ENCODE measurements at places on chromosomes 7 and 10.

GRCh38 chr7:35482231-35482630 lies 212.7 kb downstream of the HERPUD2 start:
- no peak for DNase-seq

DNA sequence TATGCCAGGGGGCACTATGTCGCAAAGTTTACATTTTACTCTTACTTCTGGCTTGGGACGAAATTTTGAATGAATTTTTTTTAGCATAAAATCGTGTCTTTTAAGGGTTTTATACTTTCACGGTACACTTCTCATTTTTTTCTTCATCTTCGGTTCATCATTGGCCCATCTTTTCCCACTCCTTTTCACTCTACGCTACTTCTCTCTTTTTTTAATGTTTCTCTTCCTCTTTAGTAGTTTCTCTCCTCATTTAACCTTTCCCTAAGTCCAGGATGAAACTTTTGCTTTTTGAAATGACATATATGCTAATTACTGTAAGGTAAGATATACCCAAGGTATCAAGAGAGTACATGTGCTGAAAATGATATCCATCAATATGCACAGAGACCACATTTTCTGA lies 39.5 kb downstream of the C7orf33 start:
- DNase-seq, result no peak

GRCh38 chr10:130354573-130354954 lies 218.4 kb downstream of the GLRX3 start:
- DNase-seq, result no peak

GRCh38 chr7:102426268-102427018 lies 6.9 kb upstream of the ORAI2 start:
- no peak for DNase-seq

DNA sequence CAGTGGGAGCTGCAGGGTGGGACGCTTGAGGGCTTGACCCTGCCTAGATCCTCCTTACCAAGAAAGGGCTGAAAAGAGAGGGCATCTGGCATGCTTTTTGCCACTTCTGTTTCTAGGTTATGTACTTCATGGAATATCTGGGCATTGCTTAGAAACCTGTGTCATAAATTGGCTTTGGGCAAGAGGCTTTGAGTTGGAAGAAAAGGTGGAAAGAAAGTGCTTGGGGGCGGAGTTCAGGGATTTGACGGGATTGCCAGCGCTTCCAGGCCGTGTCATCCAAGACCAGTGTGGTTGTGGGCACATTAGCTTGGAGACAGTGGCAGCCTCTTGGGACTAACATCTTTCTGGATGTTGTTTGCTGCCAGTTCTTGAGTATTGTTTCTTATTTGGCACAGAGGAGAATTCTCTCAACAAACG lies 825 bp downstream of the ZNF862 start:
- DNase-seq, result no peak

DNA sequence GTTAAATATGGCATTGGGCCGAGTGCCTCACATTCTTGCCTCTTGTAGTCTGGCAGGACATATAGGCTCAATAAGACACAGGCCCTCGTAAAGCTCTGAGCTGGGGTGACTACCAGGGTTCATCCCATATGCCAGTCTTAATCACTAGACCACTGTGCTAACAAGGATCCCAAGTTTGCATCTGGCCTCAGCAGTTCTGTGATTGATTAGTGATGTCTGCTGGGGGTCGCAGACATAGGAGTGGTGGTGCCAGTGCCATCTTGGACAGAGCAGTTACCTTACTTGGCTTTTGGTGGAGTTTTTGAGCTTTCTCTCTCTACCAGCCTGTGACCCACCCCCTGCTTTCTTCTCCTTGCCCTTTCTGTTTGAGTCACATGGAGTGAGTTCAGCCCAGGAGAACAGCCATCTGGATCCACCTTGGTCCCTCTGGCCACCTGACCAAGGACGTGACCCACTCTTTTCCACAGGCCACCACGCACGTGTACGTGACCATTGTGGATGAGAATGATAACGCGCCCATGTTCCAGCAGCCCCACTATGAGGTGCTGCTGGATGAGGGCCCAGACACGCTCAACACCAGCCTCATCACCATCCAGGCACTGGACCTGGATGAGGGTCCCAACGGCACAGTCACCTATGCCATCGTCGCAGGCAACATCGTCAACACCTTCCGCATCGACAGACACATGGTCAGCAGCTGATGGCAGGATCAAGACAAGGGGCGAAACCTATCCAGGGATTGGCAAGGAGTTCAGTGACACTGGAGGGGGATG lies 4.1 kb upstream of the VSIR start:
- no peak for DNase-seq

- DNase-seq, result no peak
These were observed 14.1 kb downstream of the CXCL12 start for GRCh38 chr10:44370731-44371248.

GRCh38 chr10:29256019-29256418 lies 32.9 kb upstream of the LYZL1 start:
- no peak for DNase-seq

- DNase-seq, result no peak
These were observed 126.1 kb upstream of the KCNMA1 start for GRCh38 chr10:77763453-77764430.

DNA sequence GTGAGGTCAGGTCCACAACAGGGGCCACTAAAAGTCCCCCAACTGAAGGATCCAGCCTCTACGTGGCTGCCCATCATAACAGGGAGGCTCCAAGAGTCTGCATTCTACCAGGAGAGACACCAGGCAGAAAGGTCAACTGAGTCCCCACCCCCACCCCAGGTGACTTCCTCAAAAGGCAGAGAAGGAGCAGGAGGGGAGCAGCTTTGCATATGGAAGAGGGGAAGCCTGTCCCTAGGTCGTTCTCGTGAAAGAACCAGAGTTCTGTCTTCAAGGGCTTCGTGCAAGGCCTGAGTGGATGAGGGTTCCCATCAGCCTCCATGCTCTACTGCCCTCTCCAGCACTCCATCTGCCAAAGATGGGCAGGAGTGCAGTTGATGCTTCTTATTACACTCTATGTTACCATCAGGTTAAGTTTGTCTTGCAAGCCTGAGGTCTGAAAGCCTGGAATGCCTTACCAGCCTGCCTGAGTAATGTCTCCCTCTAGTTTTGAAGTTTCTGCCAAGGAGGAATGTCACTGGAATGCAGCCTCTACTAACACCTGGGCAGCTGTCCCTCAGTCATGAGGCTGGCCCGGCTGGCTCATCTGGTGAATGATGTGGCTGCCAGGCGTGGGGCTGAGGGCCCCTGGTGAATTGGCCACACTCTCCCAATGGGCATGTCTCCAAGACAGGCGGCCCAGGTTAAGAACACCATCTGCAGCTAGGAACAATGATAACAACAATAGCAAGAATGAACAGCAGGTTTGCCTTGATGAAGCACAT lies 54.3 kb upstream of the SMNDC1 start:
- no peak for DNase-seq

- DNase-seq, result no peak
These were observed 87.8 kb downstream of the TBXAS1 start for GRCh38 chr7:139916717-139917395.

DNA sequence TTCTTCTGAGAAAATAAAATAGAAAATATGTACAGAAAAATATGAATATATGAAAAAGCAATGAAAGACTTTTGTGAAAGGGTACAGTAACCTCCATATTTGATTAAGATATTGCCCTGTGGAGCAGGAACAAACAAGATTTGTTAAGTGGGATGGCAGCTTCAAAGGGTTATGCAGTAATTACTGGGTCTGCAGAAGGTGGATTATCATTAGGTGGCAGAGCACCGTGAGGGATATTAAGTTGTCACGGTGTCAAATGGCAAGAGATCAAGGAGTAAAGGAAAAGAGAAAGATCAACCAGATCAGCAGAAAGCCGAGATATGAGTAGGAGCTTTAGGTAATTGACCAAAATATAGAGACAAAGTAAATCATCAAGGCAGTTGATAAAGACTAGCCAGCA lies 44.1 kb downstream of the DGKB start:
- no peak for DNase-seq

- DNase-seq, result no peak
These were observed 191.0 kb downstream of the TAX1BP1 start for GRCh38 chr7:27930910-27931476.

- no peak for DNase-seq
These were observed 261.3 kb downstream of the TCERG1L start for GRCh38 chr10:131050162-131050766.

DNA sequence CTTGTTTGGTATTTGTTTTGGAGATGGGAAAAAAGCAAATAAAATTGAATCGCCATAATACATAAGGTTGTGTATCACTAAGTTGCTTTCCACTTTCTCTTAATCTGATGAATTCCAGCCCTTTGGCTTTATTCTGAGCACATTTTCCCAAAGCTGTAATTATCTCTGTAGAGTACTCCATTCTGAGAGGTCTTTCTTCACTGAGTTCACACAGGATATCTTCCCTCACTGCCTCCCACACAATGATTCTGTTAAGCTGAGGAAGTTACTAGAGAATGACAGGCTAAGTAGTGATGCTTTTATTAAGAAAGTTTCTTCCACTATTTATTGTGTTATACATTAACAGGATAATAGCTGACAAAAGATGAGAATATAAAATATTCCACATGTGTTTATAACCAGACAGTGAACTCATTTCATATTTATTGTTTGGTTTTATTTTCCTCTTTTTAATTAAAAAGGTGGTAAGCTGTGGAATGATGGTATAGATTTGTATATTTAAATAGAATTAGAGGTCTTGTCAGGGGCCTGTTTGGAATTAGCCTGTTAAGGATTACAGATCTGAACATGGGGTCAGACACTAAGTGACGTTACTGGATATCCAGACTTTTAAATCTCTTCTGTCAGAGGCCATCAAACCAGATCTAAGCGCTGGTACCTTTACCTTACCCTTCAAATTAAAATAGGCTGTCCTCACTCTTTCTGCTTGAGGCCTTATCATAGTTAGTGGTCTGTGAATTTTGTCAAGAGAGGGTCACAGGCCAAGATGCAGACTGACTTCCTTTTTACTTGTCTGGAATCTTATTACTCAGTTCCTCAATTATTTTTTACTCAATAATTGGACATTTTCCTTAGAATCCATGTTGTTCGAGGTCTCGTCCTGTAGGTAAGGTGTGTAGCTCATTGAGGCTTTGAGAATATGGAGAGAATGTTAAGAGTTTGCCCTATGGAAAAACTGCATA lies 8.4 kb downstream of the PLXDC2 start:
- DNase-seq, result no peak

- no peak for DNase-seq
These were observed 14.2 kb downstream of the DUSP5 start for GRCh38 chr10:110511734-110512449.

DNA sequence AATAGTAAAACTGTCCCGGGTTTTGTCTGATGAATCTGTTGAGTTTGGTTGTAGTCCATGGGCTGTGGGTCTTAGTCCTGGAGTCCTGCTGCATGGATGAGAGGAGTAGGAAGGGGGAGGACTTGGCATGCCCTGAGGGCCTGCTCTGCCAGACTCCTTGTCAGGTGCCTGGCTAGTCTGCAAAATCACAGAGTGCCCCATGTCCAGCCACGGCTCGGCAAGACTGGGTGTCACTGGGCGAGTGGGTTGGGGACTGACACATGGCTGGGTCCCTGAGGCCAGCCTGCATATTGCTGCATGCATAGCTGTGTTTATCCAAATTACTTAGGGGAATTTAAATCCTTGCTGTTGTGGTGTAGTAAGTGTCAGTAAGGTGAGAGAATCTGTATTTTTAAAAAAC lies 9.7 kb downstream of the MINDY4 start:
- no peak for DNase-seq

DNA sequence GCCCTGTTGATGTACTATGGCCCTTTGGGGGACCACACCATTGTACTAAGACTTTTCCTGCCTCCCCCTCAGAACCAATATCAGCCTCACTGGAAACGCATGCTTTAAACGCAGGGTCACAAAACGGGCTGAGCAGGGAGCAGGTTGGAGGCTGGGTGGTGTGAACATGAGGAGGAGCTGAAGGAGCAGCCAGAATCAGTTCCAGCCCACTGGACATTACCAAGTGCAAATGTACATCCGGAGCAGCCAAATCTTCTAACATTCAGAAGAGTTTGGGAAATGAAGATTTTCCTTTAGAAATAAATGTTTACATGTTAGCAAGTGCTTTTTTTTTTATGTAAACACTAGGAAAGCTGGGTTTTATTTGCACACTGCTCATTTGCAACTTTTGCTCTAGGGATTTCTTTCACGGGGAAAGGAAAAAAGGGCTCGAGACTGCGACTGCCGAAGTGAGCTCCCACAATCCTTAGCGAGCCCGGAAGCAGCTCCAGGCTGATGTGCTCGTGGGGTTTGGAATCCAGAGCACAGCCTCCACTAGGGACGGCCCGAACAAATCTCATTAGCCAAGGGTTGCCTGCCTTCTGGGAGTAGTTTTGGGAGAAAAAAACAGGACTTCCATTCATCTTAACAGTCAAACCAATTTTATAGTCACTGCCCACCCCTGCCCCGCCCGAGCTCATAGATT lies 108.0 kb upstream of the YAE1 start:
- DNase-seq, result no peak

DNA sequence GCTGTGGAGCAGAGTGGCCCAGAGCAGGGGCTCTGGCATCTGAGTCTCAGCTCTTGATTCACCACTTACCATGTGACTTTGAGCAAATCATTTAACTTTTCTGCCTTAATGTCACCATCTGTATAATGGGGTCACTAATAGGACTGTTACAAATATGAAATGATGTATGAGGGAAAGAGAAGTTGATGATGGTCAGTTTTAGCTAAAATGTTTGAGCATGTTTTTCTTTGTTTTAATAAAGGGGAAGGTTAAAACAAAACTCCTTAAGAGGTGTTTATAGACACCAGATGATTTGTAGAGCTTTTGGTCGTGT lies 81.0 kb downstream of the CCNY start:
- no peak for DNase-seq

DNA sequence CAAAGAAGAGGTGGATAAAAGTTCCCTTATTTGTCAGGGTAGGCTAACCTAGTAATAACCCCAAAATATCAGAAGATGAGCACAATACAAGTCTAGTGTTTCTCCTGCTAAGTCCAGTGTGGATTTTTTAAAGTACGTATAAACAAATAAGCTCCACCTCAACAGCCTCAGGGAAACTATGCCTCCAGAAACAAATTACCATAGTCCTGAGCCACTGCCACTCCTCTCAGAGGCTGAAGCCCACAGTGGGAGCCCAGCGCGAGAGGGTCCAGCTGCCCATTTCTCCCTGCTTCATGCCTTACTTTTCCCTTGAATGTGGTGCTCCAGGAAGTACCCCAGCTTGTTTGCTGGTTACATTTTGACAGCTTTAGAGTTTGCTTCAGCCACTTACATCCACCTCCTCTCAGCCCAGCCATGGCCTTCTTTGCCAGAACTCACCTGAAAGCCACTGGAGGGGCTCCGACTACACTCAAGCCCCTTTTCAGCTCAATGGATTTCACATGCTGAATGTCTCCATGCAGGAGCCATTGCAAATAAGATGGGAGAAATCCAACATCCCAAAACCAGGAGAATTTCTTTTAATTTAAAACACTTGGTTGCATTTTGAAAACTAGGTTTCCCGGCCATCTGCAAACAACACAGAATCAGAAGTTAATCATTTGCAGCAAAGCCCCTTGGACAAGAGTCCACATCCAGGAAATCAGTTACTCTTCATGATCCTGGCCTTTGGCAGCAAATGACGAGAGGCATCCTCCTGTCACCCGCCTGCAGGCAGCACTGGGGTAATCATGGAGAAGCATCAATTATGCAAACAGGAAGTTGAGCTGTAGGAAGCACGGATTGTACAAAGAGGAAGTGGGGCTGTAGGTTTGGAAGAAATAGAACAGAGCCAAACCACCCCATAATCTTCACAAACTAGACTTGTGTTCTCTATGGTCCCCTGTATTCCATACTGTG lies 138.1 kb downstream of the HERPUD2 start:
- DNase-seq, result no peak

- DNase-seq, result no peak
These were observed 85.3 kb downstream of the VOPP1 start for GRCh38 chr7:55486991-55487390.

Data from SW 1271 (cell line).